ENCODE measurements at places on chromosomes 4 and X.
A peak's percentile ranks its signal among the peaks of the same experiment; 100 is the strongest.

DNA sequence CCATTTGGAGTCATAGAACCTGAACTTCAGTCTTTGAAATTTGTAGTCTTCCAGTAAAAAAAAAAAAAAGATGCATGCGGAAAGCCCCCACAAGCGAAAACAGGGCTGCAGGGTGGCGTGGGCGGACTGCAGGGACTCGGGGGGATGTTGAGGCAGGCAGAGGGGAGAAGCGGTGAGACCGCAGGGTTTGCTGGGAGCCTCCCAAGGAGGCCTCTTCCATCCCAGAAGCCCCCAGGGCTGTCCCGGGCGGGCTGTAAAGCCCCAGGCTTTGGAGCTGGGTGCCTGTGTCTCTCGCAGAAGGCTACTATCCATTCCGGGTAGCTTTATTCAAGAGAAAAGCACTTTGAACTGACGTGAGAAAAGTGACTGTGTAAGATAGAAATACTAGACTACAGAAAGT, 46.7 kb upstream of the TADA2B start:
- DNase-seq: no peak

DNA sequence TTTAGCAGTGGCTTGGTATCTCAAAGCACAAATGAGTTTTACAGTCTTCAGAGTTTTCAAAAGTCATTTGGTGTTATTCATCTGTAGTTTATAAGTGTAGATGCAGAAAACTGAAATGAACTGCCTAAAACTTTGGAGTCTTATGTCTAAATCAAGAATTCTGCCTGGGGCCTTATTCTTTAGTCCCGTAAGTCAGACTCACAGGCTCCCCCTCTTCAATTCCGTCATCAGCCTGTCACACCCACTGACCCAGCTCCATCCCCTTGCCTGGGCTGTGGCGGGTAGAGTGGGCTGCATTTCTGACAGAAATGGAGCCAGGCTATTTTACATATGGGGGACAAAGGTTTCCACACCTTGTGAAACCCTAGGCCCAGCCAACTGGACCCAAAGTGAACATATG, 44.3 kb downstream of the TSPAN5 start:
- DNase-seq: no peak

DNA sequence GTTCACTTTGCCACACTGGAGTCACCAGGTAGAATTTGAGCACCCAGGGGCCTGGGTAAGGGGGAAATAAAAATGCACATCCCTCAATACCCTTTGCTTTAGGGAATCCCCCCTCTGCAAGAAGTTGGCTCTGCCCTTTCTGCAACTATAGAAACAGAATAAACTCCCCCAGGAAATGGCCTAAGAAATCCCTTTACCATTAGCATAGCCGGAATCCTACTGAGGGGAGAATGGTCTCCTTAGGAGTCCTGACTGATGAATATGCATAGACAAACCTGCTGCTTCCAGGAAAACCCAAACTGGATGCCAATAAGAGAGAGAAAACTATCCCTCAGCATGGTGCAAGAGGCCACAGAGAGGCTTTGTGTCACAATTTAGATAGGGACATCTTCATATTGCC, 11.0 kb downstream of the EFHC2 start:
- no peak for DNase-seq

GRCh38 chr4:7254736-7255487, 62.6 kb downstream of the SORCS2 start:
- DNase-seq: no peak

DNA sequence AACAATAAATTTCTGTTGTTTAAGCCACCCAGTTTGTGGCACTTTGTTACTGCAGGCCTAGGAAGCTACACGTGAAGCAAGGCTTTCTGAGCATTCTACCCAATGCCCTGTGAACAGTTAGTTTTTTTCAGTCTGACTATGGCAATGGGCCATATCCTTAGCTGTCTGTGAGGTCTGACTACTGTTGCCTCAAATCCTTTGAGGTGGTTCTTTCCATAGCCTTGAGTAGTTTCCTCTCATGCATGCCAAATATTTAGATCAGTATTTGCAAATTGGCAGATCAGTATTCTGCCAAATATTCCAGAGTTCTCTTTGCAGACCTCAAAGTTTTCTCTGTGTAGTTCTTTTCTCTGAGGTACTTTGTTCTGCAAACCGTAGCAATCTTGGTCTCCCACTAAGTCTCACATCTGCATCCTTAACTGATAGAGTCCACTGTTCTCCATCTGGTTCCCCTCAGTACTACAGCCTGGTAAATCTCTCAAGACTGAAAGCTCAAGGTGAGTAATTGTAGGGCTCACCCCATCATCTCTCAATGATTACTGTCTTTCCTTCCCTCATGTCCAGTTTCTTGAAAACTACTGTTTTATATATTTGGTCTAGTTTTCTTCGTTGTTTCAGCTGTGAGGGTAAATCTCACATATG, 984.9 kb upstream of the INTU start:
- DNase-seq: no peak

GRCh38 chr4:98481167-98481566, 177.2 kb downstream of the TSPAN5 start:
- no peak for DNase-seq

GRCh38 chrX:15524417-15524816, 23.8 kb downstream of the BMX start:
- DNase-seq: no peak

GRCh38 chr4:133154725-133155124, 5.6 kb downstream of the PCDH10 start:
- peak; percentile 46 for DNase-seq

DNA sequence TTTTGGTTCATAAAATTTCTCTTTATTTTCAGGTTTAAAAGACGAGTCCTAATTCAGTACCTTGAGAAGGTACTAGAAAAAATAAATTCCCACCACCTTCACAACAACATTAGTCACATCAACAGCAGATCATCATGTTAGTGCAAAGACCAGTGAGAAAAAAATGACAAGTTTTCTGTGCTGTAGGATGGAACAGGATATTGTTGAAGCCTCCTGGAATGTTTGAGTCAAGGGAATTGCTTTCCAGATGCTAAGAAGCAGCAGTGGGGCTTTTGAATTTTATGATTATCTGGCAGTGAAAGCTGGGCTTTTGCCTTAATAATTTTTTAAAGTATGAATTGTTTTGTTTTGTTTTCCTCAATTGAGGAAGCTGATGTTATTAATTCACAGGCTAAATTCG, 61.0 kb downstream of the INTS6L start:
- DNase-seq: no peak

DNA sequence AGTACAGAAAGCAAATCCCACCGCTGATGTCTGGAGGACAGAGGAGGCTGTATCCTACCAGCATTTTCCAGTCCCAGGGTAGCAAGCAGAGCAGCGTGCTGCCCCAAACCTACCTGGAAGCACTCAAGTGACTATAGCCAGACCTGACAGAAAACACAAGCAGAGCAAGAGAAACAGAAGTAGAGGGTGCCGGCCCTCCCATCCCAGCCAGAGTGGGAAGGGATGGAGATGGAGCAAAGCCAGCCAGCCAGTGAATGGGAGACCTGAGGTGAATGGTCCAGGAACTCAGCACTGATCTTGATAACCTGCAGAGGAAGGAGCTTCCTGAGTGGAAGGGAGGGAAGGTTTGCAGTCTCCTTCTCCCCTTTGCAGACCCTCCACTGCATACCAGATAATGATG, 185.2 kb downstream of the MAML3 start:
- DNase-seq: no peak

DNA sequence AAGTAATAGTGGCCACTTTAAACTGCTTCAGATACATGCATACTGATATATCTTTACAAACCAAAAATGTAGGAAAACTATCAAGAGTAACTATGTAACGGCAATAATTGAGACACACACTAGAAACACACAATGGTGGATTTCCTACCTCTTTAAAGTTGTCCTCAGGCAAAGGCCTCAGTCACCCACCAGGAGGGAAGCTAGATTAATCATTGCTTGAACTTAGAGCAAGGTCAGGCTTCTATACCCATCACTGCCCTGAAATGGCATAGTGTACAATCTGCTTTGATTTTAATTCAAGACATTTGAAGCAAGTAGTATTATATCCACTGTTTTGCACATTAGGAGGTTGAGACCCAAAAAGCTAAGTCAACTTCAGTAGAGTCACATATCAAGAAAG, 110.9 kb downstream of the AREG start:
- DNase-seq: no peak

DNA sequence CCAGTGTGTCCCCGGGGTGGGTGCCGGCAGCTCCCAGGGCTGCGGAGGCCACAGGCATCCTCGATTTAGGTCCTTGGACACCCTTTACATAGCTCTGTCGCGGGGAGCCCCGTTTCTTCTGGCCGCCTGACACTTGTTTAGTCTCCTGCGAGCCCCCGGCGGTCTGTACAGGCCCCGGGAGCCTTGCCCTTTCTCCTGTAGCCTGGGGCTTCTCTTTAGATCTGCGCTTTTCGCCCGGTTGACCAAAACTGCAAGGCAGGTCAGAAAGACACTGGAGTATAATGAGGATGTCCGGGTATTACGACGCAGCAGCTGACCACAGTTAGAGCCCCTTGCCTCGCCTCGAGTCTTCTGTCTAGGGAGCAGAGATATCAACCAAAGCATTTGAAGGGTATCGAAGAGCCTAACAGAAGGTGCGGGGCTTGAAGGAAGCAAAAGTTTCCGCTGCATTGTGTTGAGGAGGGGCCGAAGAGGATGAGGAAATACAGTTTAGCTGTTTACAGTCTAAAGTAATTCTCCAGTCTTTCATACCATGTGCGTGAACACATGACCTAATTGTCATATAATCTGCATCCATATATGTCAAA, 479 bp downstream of the BRCC3 start:
- no peak for DNase-seq

- DNase-seq: no peak
These were observed 39.8 kb downstream of the XIAP start for GRCh38 chrX:123899701-123900100.

DNA sequence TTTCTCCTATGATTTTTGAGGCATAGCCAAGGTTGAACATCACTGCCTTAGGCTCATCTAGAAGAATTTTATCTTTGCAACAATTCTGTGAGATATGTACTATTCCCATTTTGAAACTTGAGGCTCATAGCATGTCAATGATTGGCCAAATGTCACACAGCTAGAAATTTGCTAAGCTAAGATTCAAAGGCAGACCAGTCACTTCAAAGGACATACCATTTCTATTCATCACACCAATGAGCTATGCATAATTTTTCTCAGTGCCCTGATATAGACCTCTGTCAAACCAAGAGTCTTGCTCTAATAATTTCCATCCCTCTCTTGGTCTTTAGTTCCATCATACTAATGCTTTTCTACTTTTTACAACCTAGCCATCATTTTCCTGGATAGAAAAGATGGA, 27.6 kb upstream of the SERTM2 start:
- DNase-seq: no peak

DNA sequence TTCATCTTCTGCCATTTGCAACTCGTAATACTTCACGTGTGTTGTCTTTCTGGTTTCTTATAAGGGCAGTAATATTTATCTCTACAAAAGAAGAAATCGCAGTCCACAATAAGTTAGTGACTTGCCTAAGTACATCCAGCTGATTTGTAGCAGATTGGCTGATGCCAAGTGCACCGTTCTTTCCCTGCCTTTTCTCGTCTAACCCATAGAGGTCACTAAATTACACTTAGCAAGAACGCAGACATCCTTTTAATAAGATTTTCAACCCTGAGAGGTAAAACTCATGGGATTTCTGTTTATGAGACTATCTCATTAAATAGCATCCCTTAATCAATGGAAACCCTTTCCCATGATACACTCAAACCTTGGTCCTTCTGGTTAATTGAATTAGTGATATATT, 408.6 kb upstream of the ACTRT1 start:
- no peak for DNase-seq

- DNase-seq: no peak
These were observed 60.5 kb downstream of the TMA16 start for GRCh38 chr4:163554870-163555465.

DNA sequence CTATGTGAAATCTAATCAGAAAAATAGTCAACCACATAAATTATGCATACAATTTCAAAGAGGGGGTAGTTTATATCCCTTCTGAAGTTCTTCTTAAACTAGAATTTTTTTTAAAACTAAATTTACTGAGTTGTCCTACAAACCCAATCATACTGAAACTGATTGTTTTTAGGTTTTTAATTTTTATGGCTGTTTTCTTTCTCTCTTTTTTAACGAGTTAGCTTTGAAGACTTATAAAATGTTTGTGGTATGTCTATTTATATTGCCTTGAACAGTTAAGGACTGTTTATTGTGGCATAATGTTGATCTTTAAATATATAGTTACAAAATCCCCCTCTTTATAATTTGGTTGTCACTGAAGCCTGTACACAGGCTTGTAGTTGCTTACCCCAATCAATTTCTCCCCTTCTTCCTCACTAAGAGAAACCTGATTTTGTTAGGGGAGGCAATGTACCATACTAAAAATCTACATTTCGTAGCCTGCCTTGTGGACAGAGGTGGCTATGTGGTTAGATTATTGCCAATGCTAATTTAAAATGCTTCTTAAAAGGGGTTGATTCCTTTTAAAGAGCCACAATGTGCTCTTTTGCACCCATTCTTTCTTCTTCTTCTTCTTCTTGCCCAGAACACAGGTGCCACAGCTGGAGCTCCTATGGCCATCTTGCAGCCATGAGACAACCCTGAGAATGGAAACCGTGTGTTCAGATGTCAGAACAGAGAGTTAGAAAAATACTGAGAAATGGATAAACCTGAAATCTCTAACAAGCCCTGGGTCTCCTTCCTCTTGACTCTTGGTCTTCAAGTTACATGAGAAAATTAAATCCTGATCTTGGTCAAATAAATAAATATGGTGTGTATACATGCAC, 102.7 kb upstream of the ZNF827 start:
- DNase-seq: no peak

DNA sequence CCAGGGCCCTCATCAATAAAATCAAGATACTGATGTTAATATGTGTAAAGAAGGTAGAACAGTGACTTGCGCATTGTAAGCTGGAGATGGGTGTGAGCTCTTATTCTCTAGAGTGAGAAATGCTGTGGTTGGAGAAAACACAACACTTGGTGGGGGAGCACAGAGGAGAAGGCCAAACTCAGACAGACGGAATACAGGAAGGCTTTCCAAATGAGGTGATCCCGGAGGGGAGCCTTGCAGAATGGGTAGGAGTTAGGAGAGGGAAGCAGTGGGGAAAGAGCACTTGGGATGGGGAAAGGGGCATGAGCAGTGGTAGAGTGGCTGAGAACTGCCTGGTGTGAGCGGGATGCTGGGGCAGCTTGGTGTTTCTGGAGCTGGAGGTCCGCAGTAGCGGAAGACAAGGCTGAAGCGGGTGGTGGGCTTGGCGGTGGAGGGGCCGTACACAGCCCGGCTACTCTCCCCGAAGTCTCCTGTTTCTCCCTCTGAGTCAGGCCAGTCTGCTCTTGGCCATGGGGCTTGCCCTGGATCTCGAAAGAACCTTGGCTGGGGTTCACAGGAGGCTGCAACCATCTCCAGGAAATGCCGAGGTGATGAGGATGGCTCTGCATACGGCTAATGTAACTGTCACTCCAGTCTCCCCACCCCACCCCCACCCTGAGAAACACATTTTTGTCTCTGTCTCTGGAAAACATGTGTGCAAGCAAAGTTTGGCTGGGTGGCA, 11.3 kb upstream of the PLAC1 start:
- DNase-seq: no peak

GRCh38 chr4:3687538-3687937, 78.6 kb upstream of the ADRA2C start:
- DNase-seq: peak; percentile 5

- DNase-seq: no peak
These were observed at the start of gene SLC9B2 for GRCh38 chr4:103076747-103077347. Gene SLC9B2, minus strand, starts transcription at chr4:103076761. Its CDS starts 9,211 bp downstream, at chr4:103067550.

GRCh38 chr4:88054901-88055300, 47.5 kb downstream of the PKD2 start:
- DNase-seq: no peak

Measured in mesothelial cell of epicardium (in vitro differentiated cells).